ENCODE measurements at places on chromosomes 6 and 20. TPM values are rescaled to one million over a fixed set of nuclear protein-coding genes. Genes with fewer than 3 reads are reported as not detected.

The TTBK1 gene
- polyA plus RNA-seq, result 0.04 TPM

The SLC35D3 gene
- 0.06 TPM for polyA plus RNA-seq

GRCh38 chr6:110705543-110705942, 109.7 kb downstream of the CDK19 start:
- no peak for DNase-seq

DNA sequence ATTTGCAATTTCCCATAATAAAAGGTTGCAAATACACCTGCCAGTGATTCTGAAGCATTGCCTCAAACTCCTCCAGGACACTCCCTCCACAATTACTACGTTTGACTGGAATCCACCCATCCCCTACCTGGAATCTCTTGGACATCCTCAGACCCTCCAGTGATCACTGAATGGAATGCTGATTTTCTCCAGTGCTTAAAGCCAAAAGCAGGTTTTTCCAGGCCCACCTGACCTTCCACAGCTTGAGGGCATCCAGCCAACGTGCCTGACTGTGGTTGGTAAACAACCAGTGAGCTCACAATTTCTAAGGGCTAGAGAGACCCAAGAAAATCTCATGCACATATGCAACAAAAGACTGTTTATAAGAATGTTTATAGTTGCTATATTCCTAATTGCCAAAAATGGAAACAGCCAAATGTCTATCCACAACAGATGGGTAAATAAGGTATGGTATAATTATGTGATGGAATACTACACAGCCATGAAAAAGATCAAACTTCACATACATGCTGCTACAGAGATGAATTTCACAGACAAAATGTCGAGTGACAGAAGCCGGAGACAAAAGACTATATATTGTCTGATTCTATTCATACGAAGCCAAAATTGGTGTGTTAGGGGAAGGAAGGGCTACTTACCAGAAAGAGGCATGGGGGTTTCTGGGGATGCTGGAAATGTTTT, 147.1 kb upstream of the RREB1 start:
- DNase-seq, result no peak

DNA sequence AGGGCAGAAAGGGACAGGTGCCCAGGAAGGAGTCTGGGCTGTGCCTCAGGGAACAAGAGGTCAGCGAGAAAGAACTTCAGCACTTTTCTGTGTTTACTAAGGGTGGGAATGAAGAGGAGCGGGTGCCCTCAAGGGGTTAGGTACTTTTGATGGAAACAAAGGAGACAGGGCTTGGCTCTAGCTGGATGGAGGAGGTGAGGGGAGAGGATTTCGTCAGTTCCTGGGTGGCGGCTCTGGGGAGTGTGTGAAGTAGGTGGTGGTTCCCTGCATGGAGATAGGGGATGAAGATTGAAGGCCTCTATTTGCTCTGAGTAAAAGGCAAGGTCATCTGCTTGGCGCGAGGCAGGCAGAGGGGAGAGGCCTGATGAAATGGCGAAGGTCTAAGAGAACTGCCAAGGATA, 40.0 kb upstream of the ANKRD60 start:
- DNase-seq, result no peak
